ENCODE measurements at places on chromosomes 11 and 22. TPM values are rescaled to one million over a fixed set of nuclear protein-coding genes. Genes with fewer than 3 reads are reported as not detected.

- no peak for DNase-seq
These were observed 76.9 kb downstream of the NTM start for GRCh38 chr11:131447277-131447815.

MLC1 gene
- total RNA-seq = 1.2 TPM

DNA sequence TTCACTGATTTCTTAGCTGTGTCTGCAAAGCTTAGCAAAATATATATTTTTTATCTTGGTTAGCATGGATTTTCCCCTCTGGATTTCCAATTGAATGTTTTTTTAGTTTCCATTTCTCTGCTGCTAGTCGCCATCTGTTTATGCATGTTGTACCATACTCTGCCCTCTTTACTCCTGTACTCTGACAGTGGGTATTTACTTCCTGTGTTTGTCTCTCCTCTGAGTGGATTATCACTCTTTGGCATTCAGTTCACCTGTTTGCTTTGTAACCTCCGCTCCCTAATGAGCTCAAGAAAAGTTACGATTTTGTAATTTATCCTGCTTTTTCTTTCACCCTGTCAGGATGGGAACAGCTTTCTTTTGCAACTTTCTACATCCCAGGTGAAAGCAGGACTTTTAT, 59.1 kb downstream of the PDHX start:
- no peak for DNase-seq

KIF18A gene
- total RNA-seq = 4.9 TPM
